Activated T-helper 1 cell treated with anti-CD3 and anti-CD28 coated beads, Interleukin-12 subunit alpha, Interleukin-12 subunit beta, Interleukin-2, Interleukin-4 antibody, amounts not matched to agents 30 ng/mL and 10 ng/mL and 1 ng/mL, durations not matched to agents 14 hours and 24 hours and 36 hours (primary cell): ENCODE measurements at places on chromosomes 4 and X. TPM values are rescaled to one million over a fixed set of nuclear protein-coding genes. Genes with fewer than 3 reads are reported as not detected.

DNA sequence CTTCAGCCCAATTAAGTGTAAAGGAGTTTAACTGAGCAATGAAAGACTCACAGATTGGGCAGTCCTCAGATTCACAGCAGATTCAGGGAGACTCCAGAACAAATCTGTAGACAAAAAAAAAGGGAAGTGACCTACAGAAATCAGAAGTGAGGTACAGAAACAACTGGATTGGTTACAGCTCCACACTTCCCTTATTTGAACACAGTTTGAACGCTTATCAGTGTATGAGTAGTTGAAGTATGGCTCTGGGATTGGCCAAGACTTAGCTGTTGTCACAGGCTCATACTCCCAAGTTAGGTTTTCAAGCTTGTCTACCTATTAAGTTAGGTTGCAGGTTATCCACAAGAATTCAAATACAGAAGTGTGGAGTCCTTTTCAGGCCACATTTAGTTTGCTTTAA is 112.4 kb upstream of the ELOVL6 start:
- no peak overlapping the region for H3K27ac ChIP-seq
- DNase-seq: no peak
- H3K4me1 ChIP-seq: no peaks in the 10 kb centered on the region
- H3K36me3 ChIP-seq: no peaks in the 10 kb centered on the region
- H3K27me3 ChIP-seq: peaks cover 13% of the 10 kb centered on the region
- no peak overlapping the region for H3K4me3 ChIP-seq

DNA sequence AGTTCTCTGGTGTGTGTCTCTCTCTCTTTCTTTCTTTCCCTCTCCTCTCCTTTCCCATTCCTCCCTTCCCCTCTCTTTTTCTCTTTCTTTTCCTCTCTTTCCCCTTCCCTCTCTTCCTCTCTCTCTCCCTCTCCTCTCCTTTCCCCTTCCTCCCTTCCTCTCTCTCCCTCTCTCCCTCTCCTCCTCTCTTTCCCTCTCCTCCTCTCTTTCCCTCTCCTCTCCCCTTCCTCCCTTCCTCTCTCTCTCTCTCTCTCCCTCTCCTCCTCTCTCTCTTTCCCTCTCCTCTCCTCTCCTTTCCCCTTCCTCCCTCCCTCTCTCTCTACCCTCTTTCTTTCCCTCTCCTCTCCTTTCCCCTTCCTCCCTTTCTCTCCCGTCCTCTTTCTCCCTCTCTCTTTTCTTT is 12.4 kb upstream of the EOLA1 start:
- H3K27me3 ChIP-seq: no peaks in the 10 kb centered on the region
- no peak for DNase-seq
- H3K27ac ChIP-seq: peak overlapping the region; percentile 29

Gene HPGD
- total RNA-seq: 2.6 and 3.1 TPM in 2 replicates

Gene PDCL2
- not detected in 2 replicates for total RNA-seq

Gene TLR10
- total RNA-seq: not detected in 2 replicates

Gene WNK3
- 0.02 and 0.16 TPM in 2 replicates for total RNA-seq

- no peaks in the 10 kb centered on the region for H3K27me3 ChIP-seq
- no peak overlapping the region for H3K4me3 ChIP-seq
- H3K27ac ChIP-seq: no peak overlapping the region
- no peak for DNase-seq
These were observed 7.0 kb upstream of the TRPC5OS start for GRCh38 chrX:111868726-111869638.

- DNase-seq: no peak
- no peak overlapping the region for H3K27ac ChIP-seq
- H3K27me3 ChIP-seq: no peaks in the 10 kb centered on the region
- H3K36me3 ChIP-seq: no peaks in the 10 kb centered on the region
These were observed 28.3 kb upstream of the AP1S2 start for GRCh38 chrX:15882704-15883539.

GRCh38 chr4:87506974-87507701 is 22.0 kb downstream of the SPARCL1 start:
- DNase-seq: no peak
- H3K36me3 ChIP-seq: no peaks in the 10 kb centered on the region
- H3K27ac ChIP-seq: no peak overlapping the region

Gene NCAPG
- total RNA-seq: 43.7 and 46.3 TPM in 2 replicates

- H3K36me3 ChIP-seq: no peaks in the 10 kb centered on the region
- H3K27ac ChIP-seq: no peak overlapping the region
- DNase-seq: no peak
These were observed 59.2 kb downstream of the NSUN7 start for GRCh38 chr4:40808926-40809457.

- H3K27me3 ChIP-seq: no peaks in the 10 kb centered on the region
- peaks cover 51% of the 10 kb centered on the region for H3K4me1 ChIP-seq
- H3K4me3 ChIP-seq: no peak overlapping the region
- no peak for DNase-seq
These were observed 71.1 kb downstream of the HADH start for GRCh38 chr4:108060686-108061321.

- no peaks in the 10 kb centered on the region for H3K36me3 ChIP-seq
- H3K4me3 ChIP-seq: no peak overlapping the region
- DNase-seq: no peak
- H3K4me1 ChIP-seq: peaks cover 5% of the 10 kb centered on the region
- H3K27me3 ChIP-seq: peaks cover 2% of the 10 kb centered on the region
These were observed 155.2 kb upstream of the KCNIP4 start for GRCh38 chr4:22103768-22104167.

- no peaks in the 10 kb centered on the region for H3K36me3 ChIP-seq
- peaks cover 4% of the 10 kb centered on the region for H3K27me3 ChIP-seq
- H3K27ac ChIP-seq: no peak overlapping the region
- H3K4me1 ChIP-seq: no peaks in the 10 kb centered on the region
- no peak for DNase-seq
- no peak overlapping the region for H3K4me3 ChIP-seq
These were observed 7.2 kb upstream of the CTAG2 start for GRCh38 chrX:154660541-154660940.

Gene GABRB1
- not detected in 2 replicates for total RNA-seq

Gene AKAP4
- not detected in 2 replicates for total RNA-seq

Gene SPATA18
- 0.13 and 0.27 TPM in 2 replicates for total RNA-seq

Gene CT45A1
- not detected in 2 replicates for total RNA-seq

- no peaks in the 10 kb centered on the region for H3K4me1 ChIP-seq
- DNase-seq: no peak
- H3K36me3 ChIP-seq: no peaks in the 10 kb centered on the region
- H3K27me3 ChIP-seq: no peaks in the 10 kb centered on the region
- H3K27ac ChIP-seq: no peak overlapping the region
These were observed 22.7 kb downstream of the F8A3 start for GRCh38 chrX:155435744-155436112.

- H3K36me3 ChIP-seq: no peaks in the 10 kb centered on the region
- no peaks in the 10 kb centered on the region for H3K27me3 ChIP-seq
- H3K4me1 ChIP-seq: no peaks in the 10 kb centered on the region
- no peak for DNase-seq
These were observed 666.1 kb upstream of the BOD1L1 start for GRCh38 chr4:14293582-14293981.

DNA sequence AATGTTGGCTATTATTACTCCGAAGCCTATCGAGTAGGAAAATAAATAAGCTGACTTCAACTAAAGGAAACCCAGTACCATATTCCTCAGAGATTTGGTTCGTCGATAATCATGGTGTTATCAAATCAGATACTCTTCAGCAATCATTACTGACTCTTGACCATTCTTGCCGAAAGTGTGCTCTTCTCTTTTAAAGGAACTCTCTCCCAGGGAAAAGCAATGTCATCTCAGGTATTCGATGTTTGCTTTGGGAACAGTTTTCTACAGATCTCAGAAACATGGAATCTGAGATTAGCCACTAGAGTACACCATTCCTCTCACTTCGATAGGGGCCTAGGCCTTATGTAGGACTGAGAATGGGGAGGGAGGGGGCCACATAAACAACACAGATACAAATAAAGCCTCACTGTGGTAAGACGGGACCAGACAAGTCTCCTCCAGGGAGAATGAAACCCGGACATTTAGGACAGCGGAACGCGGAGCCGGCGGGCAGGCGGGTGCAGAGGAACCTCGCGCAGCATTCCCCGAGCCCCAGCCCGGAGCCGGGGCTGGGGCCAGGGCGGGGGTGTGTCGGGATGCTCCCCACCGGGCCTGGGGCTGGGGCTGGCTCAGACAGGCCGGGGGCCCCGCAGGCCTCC is 581 bp downstream of the DNAJB14 start:
- DNase-seq: no peak
- H3K4me3 ChIP-seq: peak overlapping the region; percentile 100
- peak overlapping the region; percentile 98 for H3K27ac ChIP-seq
- H3K27me3 ChIP-seq: no peaks in the 10 kb centered on the region

GRCh38 chr4:10731162-10731561 is 46.6 kb upstream of the CLNK start:
- peak overlapping the region; percentile 90 for H3K27ac ChIP-seq
- peaks cover 88% of the 10 kb centered on the region for H3K4me1 ChIP-seq
- H3K27me3 ChIP-seq: no peaks in the 10 kb centered on the region

GRCh38 chr4:2218436-2218835 is 23.5 kb downstream of the HAUS3 start:
- H3K27me3 ChIP-seq: no peaks in the 10 kb centered on the region
- no peak overlapping the region for H3K4me3 ChIP-seq
- DNase-seq: no peak
- no peaks in the 10 kb centered on the region for H3K36me3 ChIP-seq
- H3K4me1 ChIP-seq: peaks cover 12% of the 10 kb centered on the region

GRCh38 chr4:3318561-3319021 is 25.8 kb downstream of the RGS12 start:
- H3K27me3 ChIP-seq: no peaks in the 10 kb centered on the region
- H3K27ac ChIP-seq: no peak overlapping the region
- H3K4me1 ChIP-seq: no peaks in the 10 kb centered on the region
- H3K36me3 ChIP-seq: no peaks in the 10 kb centered on the region

- H3K27me3 ChIP-seq: no peaks in the 10 kb centered on the region
- H3K27ac ChIP-seq: no peak overlapping the region
- DNase-seq: no peak
- peaks cover 10% of the 10 kb centered on the region for H3K36me3 ChIP-seq
- H3K4me3 ChIP-seq: no peak overlapping the region
- H3K4me1 ChIP-seq: peaks cover 17% of the 10 kb centered on the region
These were observed 53.5 kb downstream of the TBC1D14 start for GRCh38 chr4:6963139-6963611.

DNA sequence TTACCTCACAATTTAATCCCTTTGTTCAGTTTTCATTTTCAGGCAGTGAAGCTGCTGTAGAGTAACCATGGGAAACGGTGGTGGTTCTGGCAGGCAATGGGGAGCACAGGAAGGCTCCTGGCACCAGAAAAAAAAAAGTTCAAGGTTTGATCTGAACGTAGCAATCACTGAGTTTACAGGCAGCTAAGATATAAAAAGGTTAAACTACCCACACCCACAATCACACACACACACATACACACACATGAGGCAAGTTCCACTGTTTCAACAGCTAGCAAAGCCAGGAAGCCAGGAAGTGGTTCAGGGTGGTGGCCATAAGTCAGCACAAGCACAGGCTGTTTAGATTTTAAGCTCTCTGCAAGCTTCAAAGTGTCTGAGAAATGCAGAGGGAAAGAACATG is at the start of gene SULT1B1:
Gene SULT1B1 (minus strand): TSS at position 166 of the 400 bp plus-strand sequence. CDS start 5,403 bp downstream, outside the sequence.
- peak; percentile 62 for DNase-seq
- peak within 1 kb of the TSS; percentile 97 for H3K27ac ChIP-seq
- peak within 1 kb of the TSS; percentile 84 for H3K4me3 ChIP-seq
- peaks cover 45% of the 10 kb centered on the region for H3K4me1 ChIP-seq

GRCh38 chrX:30995705-30996104 is 76.1 kb downstream of the FTHL17 start:
- DNase-seq: no peak
- H3K27ac ChIP-seq: no peak overlapping the region
- H3K4me3 ChIP-seq: no peak overlapping the region
- H3K36me3 ChIP-seq: no peaks in the 10 kb centered on the region
- H3K27me3 ChIP-seq: no peaks in the 10 kb centered on the region
- H3K4me1 ChIP-seq: no peaks in the 10 kb centered on the region

Gene ADAMTS3
- not detected in 2 replicates for total RNA-seq

Gene FATE1
- total RNA-seq: not detected in 2 replicates

DNA sequence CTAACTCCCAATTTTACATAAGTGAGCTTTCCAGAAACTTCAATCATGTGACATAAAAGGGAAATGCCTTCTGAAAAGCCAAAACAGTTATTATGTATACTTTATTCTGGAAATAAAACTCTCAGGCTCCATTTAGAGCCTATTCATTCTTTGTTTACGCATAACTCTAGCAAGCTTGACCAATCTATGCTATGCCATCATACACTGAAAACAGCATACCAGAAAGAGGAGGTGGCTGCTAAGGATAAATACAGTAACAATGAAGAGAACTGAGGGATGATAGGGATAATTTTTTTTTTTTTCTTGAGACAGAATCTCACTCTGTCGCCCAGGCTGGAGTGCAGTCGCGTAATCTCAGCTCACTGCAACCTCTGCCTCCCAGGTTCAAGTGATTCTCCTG is 24.4 kb downstream of the CDKL2 start:
- H3K27me3 ChIP-seq: peaks cover 5% of the 10 kb centered on the region
- no peak overlapping the region for H3K4me3 ChIP-seq
- no peak for DNase-seq
- H3K27ac ChIP-seq: no peak overlapping the region
- H3K4me1 ChIP-seq: no peaks in the 10 kb centered on the region

GRCh38 chr4:176298664-176299063 is 21.1 kb upstream of the SPCS3 start:
- DNase-seq: no peak
- no peak overlapping the region for H3K27ac ChIP-seq
- H3K36me3 ChIP-seq: no peaks in the 10 kb centered on the region
- H3K4me3 ChIP-seq: no peak overlapping the region
- peaks cover 2% of the 10 kb centered on the region for H3K27me3 ChIP-seq

- H3K36me3 ChIP-seq: no peaks in the 10 kb centered on the region
- H3K27ac ChIP-seq: no peak overlapping the region
- no peak overlapping the region for H3K4me3 ChIP-seq
- no peaks in the 10 kb centered on the region for H3K4me1 ChIP-seq
- DNase-seq: no peak
- no peaks in the 10 kb centered on the region for H3K27me3 ChIP-seq
These were observed 903.4 kb downstream of the TECRL start for GRCh38 chr4:63505714-63506460.

Gene STAP1
- total RNA-seq: 19.2 and 19.7 TPM in 2 replicates

GRCh38 chr4:108900018-108900580 is 137.2 kb upstream of the ETNPPL start:
- H3K4me3 ChIP-seq: no peak overlapping the region
- no peak overlapping the region for H3K27ac ChIP-seq
- no peak for DNase-seq
